ENCODE measurements at places on chromosomes 7 and 10. TPM values are rescaled to one million over a fixed set of nuclear protein-coding genes. Genes with fewer than 3 reads are reported as not detected.

- H3K36me3 ChIP-seq: no peaks in the 10 kb centered on the region
- no peaks in the 10 kb centered on the region for H3K27me3 ChIP-seq
- no peaks in the 10 kb centered on the region for H3K4me1 ChIP-seq
- H3K4me3 ChIP-seq: no peak overlapping the region
- H3K27ac ChIP-seq: no peak overlapping the region
- no peak for DNase-seq
Observed at GRCh38 chr10:84563355-84563754, 235.0 kb downstream of the CCSER2 start.

Gene VWDE
- 0.05 TPM for polyA plus RNA-seq

Gene ABCC2
- polyA plus RNA-seq: 0.19 TPM

Gene CALHM3
- polyA plus RNA-seq: not detected

Gene EPHB6
- polyA plus RNA-seq: 1.2 TPM

Measured in GM23248 (cell line).